ENCODE measurements at places on chromosomes 6 and 20. TPM values are rescaled to one million over a fixed set of nuclear protein-coding genes. Genes with fewer than 3 reads are reported as not detected.

DNA sequence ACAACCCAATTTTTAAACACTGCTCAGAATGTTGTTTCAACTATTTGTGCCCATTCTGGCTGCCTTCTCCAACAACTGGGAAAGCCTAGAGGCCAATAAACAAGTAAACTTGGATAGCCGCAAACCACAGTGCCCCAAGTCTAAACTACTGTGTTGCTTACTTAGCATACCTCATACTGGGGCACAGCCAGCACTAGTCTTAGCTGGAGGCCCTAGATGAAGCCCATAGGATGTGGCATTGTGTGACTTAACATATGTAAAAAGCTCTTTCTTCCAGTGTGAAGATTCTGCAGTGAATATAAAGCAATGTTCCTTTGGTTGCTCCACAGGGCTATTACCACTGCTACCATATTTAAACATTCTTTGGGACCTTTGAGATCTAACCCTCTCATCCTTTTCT lies 564.3 kb upstream of the NRSN1 start:
- H3K4me1 ChIP-seq = peaks cover 5% of the 10 kb centered on the region
- H3K27me3 ChIP-seq = no peaks in the 10 kb centered on the region

DNA sequence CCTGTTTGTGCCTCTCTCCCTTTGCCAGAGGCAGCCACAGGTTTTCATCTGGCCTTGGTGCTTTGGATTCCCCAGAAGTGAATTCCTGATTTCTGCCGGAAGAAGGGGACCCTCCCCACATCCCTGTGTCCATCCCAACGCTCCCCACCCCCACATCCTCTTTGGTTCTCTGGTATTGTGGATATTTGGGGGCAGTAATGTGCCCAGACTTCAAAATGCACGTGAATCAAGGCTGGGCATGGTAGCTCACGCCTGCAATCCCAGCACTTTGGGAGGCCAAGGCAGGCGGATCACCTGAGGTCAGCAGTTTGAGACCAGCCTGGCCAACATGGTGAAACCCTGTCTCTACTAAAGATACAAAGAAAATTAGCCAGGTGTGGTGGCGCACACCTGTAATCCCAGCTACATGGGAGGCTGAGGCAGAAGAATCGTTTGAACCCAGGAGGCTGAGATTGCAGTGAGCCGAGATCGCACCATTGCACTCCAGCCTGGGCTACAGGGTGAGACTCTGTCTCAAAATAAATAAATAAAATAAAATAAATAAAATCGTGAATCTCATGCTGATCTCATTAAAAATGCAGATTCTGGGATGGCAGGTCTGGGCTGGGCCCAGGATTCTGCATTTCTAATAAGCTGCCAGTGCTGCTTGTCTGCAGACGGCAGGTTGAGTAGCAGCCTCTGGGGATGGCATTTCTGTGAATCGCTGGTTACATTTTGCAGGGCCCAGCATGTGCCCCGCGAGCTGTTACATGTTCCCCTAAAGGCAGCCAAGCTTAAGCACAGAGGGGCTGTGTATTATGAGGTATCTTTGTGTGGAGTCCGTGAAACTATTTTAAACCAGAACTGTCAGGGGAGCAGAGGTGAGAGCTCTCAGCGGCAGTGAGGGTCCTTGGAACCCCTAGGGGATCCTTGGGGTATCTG lies 49.0 kb downstream of the SYNJ2 start:
- no peak overlapping the region for H3K4me3 ChIP-seq
- no peak for DNase-seq
- no peak overlapping the region for H3K27ac ChIP-seq
- peaks cover 32% of the 10 kb centered on the region for H3K4me1 ChIP-seq
- no peaks in the 10 kb centered on the region for H3K36me3 ChIP-seq

DNA sequence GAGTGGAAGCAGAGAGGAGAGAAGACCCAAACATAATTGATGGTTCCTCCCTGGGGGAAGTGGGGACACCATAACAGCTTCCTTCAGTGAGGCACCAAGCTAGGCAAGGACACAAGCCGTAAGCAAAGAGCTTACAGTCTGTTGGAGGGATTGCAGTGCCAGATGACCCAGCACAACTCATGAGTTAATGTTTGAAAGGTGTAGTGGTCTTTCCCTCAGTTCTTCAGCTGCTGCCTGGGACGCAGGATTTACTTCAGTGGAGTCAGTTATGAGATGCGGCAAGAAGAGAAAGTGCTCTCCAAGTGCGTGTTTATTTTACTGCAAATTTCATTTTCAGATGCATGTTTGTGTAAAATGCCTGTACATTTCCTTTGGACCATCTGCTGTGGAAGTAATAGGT lies 38.7 kb upstream of the SLC17A4 start:
- peak; percentile 30 for DNase-seq
- no peak overlapping the region for H3K4me3 ChIP-seq
- no peaks in the 10 kb centered on the region for H3K36me3 ChIP-seq
- no peaks in the 10 kb centered on the region for H3K4me1 ChIP-seq

- H3K27ac ChIP-seq = no peak overlapping the region
- H3K4me1 ChIP-seq = no peaks in the 10 kb centered on the region
- no peaks in the 10 kb centered on the region for H3K27me3 ChIP-seq
- no peaks in the 10 kb centered on the region for H3K36me3 ChIP-seq
- no peak overlapping the region for H3K4me3 ChIP-seq
Observed at GRCh38 chr20:10374036-10374435, 60.0 kb downstream of the MKKS start.

- H3K27ac ChIP-seq = no peak overlapping the region
- H3K36me3 ChIP-seq = no peaks in the 10 kb centered on the region
- H3K27me3 ChIP-seq = no peaks in the 10 kb centered on the region
- H3K4me3 ChIP-seq = no peak overlapping the region
- DNase-seq = no peak
- no peaks in the 10 kb centered on the region for H3K4me1 ChIP-seq
Observed at GRCh38 chr6:152648105-152648504, 10.9 kb upstream of the SYNE1 start.

DNA sequence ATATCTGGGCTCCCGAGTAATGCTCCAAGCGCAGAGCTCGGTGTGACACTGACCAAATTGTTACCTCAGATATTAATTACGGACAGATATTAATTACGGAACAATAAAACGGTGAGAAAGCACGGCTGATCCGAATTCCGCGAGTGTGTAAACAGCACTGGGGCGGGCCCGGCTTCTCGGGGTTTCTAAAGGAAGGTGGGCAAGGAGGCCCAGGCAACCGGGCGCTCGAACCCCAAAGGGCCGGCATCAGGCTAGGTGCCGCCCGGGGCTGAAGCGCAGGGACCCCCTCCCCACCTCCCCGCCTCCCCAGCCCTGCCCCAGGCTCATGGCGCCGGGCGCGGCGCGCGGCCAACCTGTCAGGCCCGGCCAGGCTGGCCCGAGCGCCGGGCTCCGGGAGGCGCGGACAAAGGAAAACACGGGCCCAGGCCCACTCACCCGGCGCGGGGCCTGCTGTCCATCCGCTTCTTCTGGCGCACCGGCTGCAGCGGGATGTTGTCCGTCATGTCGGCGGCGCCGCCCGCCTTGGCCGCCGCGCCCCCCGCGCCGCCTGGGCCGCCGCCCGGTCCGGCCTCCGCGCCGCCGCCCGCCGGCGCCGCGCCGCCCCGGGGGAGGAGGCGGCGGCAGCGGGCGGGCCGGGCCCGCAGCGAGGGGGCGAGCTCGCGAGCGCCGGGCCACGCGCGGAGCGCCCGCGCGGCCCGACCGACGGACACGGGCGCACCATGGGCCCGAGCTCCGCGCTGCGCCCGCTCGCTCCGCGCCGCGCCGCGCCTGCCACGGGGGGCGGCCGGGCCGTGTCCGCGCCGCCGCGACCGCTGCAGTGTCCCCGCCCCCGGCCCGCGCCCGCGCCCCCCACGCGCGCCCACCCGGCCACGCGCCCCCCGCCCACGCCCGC lies at the start of gene ATP9A:
Gene ATP9A (minus strand): TSS at position 524 of the 892 bp plus-strand sequence. CDS start 21 bp downstream, at position 503.
- no peaks in the 10 kb centered on the region for H3K36me3 ChIP-seq
- DNase-seq = peak; percentile 77
- no peaks in the 10 kb centered on the region for H3K27me3 ChIP-seq
- peak within 1 kb of the TSS; percentile 43 for H3K27ac ChIP-seq
- H3K4me1 ChIP-seq = no peaks in the 10 kb centered on the region
- peak within 1 kb of the TSS; percentile 72 for H3K4me3 ChIP-seq

CLDN20 gene
- not detected for total RNA-seq

EYS gene
- total RNA-seq = not detected

NHLRC1 gene
- total RNA-seq = 2.0 TPM

PARD6B gene
- total RNA-seq = 72.0 TPM

TCP11 gene
- 0.50 TPM for total RNA-seq

All from kidney (tissue), 22 donors.